ENCODE measurements at places on chromosomes 5 and 9.

DNA sequence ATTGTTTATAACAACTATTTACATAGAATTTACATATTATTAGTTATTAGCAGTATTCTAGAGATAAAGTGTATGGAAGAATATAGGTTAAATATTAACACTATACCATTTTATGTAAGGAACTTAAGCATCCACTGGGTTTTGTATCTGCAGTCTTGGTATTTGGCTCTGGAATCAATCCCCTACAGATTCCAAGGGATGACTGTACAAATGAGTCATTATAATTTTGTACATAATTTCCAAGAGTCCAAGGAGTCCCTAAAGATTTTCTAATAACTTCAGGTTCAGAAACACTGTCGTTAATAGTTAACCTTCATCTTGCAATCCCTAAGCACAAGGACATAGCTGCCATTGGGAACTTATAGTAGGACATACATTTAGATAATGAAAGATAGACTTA lies 254.8 kb upstream of the PDE4D start:
- DNase-seq = no peak

DNA sequence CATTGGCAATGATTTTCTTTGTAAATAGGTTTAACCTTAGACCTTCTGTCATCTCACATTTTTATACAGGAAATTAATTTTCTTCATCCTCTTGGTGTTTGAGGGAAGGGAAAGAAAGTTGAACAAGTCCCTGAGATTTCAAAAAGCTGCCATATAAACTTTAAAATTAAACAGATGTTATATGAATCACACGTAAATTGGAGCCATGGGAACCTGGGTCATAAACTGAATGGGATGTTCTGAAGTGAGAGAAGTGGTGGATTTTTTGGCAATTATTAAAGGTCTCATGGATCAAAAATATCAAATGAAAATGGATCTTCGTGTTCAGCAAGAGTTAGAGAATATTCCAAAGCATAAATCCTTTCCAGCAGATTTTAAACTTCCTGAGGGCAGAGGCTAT lies 242.2 kb downstream of the DMRT2 start:
- no peak for DNase-seq

- DNase-seq = no peak
Observed at GRCh38 chr5:38603691-38604090, 47.2 kb upstream of the LIFR start.

DNA sequence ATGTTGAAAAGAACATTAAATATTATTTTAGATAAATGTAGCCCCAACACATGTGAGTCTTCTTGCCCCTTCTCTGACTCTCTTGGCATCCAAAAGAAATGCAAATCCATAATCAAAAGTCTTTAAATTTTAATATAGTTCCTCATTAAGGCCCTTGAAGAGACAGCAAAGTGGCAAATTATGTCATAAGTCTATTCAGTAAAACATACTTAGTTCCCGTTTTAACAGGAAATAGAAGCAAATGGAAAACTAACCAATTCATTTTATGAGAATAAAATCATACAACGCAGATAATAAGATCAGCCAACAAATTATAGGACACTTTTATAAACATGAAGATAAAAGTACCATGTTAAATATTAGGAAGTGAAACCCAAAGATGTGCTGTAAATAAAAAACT lies 20.1 kb upstream of the IFNB1 start:
- peak; percentile 67 for DNase-seq

DNA sequence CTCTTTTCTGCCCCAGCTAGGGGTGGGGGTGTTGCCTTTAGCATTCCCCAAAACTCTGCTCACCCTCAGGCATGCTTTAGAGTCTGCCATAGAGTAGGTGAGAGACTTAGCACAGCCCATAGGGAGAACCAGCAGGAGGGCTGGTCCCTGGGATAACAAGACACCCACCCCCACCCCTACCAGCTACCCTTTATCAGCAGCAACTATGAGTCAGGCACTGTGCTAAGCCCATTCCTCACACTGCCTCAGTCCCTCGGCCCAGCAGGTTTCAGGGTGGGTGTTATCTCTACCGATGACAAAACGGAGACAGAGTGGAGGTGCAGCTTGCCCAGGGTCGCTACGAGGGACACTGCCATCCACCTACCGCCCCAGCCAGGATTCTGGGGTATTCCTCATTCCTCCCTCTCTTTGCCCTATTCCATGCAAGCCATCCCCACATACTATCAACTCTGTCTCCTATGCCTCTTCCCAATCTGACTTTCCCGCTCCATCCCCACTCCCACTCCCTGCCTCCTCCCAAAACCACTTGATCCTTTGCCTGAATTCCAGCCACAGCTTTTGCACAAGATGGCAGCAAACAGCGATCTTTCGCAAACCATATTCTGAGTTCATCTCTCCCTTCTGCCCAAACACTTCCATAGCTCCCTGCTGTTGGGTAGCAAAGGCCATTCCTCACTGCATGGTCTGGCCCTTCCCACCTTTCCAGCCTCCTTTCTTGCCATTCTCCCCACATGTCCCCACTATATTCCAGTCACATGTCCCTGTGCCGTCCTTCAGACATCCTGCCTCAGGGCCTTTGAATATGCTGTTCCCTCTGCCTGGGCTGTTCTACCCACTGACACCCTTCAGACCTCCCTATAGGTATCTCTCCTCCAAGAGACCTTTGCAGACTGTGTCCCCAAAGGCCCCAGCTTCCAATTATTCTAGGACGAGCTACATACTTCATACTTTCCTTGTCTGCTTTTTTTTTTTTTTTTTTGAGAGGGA lies 5.1 kb downstream of the CIZ1 start:
- DNase-seq = no peak

Measured in common myeloid progenitor, CD34-positive (primary cell).